Upper lobe of right lung (tissue), 1 donor: ENCODE measurements at places on chromosomes 1 and 21.

DNA sequence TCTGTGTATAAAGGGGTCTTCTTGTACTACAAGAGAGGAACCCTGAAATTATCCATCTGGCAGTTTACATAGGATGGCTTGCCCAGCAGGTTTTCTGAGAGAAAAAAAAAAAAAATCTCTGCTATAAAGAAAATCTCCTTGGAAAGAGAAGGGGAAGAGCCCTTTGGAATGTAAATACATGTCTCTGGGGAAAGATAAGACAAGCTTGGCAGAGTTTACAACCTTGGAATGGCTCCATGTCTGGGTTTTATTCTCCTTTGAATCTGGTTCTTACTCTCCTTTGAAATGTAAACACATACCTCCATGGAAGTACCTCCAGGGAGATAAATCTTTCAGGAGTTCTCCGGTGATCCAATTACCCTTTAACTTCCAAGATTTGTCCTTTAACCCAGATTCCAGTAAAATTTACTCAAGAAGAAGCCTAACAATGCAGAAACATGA, 45.1 kb upstream of the DNAH14 start:
- DNase-seq = no peak

- no peak for DNase-seq
Measured at GRCh38 chr1:51570063-51570710, 46.7 kb upstream of the OSBPL9 start.

DNA sequence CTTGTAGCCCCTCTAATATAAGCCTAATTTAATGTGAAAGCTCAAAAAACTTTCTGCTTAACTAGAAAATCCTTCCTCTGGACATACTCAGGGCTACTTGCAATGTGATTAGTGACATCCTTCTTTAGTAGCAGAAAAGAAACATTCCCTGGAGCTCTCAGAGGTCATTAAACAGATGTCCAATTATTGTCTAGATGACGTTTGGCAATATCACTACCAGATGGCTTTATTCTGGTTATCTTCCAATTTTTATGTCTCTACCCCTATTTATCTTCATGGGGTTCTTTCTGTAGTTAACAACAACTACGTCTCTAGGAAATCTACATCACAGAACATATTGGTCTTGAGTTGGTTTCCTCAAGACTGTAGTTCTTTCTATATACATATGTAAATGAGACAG, 44.2 kb downstream of the CTH start:
- no peak for DNase-seq

DNA sequence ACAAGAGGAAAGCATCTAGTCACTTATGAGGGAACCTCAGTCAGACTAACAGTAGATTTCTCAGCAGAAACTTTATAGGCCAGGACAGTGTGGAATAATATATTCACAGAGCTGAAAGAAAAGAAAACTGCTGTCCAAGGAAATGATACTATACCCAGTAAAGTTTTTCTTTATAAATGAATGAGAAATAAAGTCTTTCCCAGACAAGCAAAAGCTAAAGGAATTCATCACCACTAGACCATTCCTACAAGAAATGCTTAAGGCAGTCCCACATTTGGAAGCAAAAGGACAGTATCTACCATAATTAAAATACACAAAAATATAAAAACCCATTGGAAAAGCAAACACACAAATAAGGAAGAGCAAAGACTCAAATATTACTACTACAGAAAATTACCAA, 59.9 kb downstream of the PSMG1 start:
- no peak for DNase-seq

- DNase-seq = no peak
Measured at GRCh38 chr1:59193443-59194093, 103.3 kb upstream of the FGGY start.

GRCh38 chr21:45848331-45848730, 133.2 kb upstream of the COL6A1 start:
- DNase-seq = no peak

- no peak for DNase-seq
Measured at GRCh38 chr1:31891280-31891679, 46.9 kb downstream of the PTP4A2 start.

DNA sequence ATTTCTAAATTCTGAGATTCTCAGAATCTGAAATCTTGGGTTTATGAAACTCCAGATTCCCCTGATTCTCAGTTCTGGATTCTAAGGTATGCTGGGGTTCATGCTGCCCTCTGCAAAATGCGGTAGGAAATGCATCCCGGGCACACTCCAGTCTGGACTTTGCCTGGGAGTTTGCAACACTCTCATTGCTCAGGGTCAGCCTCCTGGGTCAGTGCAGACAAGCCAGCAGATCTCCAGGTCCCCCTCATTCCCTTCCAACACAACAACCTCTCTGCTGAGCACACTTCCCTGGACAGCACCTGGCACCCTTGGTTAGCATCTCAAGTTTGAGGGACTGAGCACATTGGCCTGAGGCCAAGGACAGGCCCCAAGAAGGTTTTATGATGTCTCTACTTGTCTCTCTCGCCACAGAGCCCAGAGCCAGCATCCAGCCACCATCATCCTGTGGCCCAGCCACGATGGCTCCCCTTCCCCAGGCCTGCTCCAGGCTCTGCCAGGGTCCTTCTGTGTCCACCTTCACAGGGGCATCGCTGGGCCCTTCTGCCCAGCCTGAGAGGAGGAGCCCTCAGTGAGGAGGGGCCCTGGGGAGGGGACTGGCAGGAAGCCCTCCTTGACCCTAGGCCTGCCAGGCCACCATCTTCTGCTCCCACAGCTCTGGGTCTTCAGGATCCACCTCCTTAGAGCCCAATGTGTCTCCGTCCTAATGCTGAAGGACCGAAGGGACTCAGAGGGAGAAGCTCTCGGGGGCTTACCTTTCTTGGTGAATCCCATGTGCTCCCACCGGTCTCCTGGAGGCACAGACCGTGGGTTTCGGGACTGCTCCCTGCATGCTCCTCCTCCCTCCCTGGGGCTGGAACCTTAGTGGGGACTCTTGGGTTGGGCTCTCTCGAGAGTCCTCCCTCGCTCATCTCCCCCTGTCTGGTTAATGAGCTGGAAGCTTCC, 550.7 kb downstream of the PTPRU start:
- no peak for DNase-seq

GRCh38 chr1:915295-916172, 8.2 kb upstream of the SAMD11 start:
- DNase-seq = peak; percentile 54

GRCh38 chr1:206685334-206685768, 646 bp downstream of the MAPKAPK2 start:
- peak; percentile 78 for DNase-seq

DNA sequence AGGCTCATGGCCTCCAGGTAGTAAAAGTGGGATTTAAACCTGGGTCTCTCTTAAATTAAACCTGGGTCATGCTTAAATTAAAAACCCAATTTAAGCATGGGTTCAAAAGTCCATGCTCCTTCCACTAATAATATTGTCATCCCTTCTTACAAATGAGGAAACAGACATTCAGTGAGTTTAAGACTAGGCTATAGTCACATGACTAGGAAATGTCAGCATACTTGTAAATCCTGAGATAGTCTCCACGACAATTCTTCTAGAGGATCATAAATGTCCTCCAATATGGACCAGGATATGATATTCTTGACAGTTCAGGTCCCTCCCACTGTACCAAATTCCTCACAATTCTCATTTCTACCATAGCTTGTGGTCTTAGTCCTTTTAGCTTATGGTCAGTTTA, 10.5 kb upstream of the IGFN1 start:
- no peak for DNase-seq

DNA sequence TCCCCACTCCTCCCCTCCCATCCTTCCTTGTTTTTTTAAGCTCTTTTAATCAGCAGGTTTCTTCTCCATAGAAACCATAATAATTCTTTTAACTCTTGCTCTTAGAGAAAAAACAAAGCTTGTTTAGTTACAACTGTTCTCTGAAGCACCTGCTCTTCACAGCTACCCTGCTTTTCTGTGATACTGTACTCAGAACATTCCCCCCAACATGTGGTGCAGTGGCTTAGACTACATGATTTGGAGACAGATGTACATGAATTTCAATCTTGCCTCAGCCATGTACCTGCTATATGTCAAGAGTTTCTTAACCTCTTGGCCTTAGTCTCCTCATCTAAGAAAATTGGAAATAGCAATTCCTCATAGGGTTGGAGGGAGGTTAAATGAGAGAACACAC, 33.5 kb downstream of the LAMC2 start:
- no peak for DNase-seq

GRCh38 chr21:31203431-31204054, 140.5 kb downstream of the TIAM1 start:
- no peak for DNase-seq

DNA sequence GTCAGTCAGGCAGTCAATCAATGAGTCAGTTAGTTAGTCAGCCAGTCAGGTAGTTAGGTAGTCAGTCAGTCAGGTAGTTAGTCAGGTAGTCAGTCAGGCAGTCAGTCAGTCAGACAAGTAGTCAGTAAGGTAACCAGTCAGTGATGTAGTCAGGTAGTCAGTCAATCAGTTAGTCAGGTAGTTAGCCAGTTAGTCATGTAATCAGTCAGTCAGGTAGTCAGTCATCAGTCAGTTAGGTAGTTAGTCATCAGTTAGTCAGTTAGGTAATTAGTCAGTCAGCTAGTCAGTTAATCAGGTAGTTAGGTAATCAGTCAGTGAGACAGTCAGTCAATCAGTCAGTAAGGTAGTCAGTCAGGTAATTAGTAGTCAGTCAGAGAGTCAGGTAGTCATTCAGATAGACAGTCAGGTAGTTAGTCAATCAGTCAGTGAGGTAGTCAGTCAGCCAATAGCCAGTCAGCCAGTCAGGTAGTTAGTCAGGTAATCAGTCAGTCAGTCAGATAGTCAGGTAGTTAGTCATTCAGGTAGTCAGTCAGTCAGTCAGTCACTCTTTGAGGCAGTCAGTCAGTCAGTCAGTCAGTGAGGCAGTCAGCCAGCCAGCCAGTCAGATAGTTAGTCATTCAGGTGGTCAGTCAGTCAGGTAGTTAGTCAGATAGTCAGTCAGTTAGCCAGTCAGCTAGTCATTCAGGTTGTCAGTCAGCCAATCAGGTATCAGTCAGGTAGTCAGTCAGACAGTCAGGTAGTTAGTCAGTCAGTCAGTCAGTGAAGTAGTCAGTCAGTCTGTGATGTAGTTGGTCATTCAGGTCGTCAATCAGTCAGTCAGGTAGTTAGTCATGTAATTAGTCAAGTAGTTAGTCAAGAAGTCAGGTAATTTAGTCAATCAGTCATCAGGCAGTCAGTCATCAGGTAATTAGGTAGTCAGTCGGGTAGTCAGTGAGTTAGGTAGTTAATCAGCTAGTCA, 15.3 kb downstream of the KRTAP10-1 start:
- no peak for DNase-seq

DNA sequence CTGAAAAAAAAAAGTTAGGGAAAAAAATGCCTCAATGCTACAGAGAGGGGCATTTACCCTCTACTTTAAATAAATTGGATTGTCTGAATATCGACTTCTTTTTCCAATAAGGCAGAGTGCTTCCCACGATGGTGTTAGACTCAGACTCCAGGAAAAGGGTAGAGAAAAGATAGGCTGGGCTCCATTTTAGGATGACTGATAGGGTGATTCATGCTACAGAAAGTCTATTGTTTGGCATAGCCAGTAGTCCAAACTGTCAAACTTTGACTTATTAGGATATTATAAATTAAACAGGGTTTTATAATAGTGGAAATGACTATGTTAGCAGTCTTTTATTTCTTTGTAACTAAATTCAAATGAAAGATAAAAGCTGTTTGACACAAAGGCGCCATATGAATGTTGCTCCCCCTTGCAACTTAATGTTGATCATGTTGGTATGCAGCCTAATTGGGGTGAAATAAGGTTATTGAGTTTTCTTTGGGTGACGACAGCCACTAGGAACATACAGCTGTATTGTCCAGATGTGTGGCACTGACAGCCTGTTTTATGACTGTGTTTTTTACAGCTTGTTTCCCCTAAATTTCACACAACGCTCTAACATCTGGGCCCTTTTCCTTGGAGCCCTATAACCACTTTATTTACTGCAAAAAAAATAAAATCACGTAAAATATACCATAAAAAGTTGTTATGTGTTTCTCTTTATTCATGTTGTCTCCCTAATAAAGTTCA, 69.3 kb downstream of the SPAG17 start:
- DNase-seq = no peak

GRCh38 chr1:26910343-26911160, 3.2 kb downstream of the NR0B2 start:
- DNase-seq = no peak
